ENCODE measurements at places on chromosomes 4 and X. TPM values are rescaled to one million over a fixed set of nuclear protein-coding genes. Genes with fewer than 3 reads are reported as not detected.

Gene UGT2B17
- 0.18 TPM for total RNA-seq

DNA sequence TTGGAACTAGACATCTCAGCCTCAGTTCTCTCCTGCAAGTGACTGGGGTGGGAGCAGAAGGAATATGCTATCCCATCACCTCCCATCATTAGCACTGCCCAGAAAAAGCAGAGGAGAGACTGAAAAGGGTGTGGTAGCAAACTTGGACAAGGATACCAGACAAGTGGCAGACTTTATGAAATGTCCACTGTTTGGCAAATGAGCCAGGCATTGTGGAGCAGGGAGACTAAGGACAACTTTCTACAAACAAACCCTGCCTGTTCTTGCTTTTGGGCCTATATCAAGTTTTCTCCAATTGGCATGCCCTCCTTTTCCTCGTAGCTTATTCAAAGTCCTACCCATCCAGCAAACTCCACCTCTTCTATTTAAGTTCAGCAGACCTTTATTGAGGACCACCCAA is 41.6 kb downstream of the ZCCHC12 start:
- no peak for DNase-seq

GRCh38 chrX:107978707-107979307 is 3.4 kb downstream of the TEX13B start:
- no peak for DNase-seq

DNA sequence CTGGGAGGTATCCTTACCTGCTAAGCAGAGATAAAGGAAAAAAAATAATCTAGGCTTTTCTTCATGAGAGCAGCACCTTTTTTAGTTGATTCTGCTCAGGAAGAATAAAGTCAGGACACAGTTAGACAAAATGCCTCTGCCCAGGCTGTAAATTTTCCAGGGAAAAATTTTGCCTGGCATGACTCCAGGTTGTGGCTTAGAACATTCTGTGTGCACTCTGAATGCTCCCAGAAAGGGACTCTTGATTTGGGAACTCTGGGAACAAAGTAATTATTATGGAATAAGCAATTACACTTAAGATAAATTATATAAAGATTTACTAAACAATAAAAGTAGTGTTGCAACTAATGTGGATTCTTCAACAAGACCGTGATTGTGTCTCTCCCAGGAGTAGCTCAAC is 826.2 kb upstream of the TENM3 start:
- no peak for DNase-seq

Gene RPA4
- total RNA-seq: 1.5 TPM

- no peak for DNase-seq
These were observed 633.3 kb downstream of the ANKRD50 start for GRCh38 chr4:124079174-124079780.
